Liver (tissue), 10 donors: ENCODE measurements at places on chromosomes 4 and X. TPM values are rescaled to one million over a fixed set of nuclear protein-coding genes. Genes with fewer than 3 reads are reported as not detected.

The USP26 gene
- not detected for polyA plus RNA-seq

DNA sequence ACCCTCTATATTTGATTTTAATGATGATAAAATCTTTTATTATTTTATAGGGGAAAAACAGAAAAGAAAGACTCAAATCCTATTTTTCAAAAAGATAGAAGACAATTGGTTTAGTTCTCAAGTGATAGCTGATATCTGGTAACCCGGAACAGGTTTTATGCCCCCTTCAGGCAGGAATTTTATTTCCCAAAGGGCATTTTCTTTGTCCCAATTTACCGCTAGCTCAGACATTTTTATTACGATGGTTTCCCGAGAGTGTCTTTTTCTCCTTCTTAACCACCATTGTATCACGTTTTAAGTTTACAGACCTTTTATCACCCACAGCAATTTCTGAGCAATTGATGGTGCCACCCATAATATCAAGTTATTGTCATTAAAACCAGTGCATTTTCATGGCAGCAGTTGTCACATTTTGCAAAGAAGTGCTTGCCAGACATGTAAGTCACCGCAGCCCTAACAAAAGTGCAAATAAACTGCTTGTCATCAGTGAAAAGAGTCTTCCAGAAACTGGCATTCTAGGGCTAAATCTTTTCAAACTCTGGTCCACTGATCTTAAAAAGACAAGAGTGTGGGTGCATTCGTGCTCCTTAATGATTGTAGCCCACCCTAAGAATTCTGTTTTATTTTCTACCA, 204.8 kb upstream of the VCX start:
- H3K4me3 ChIP-seq: no peak overlapping the region
- DNase-seq: no peak
- no peak overlapping the region for H3K27ac ChIP-seq
- no peaks in the 10 kb centered on the region for H3K36me3 ChIP-seq
- no peaks in the 10 kb centered on the region for H3K27me3 ChIP-seq

DNA sequence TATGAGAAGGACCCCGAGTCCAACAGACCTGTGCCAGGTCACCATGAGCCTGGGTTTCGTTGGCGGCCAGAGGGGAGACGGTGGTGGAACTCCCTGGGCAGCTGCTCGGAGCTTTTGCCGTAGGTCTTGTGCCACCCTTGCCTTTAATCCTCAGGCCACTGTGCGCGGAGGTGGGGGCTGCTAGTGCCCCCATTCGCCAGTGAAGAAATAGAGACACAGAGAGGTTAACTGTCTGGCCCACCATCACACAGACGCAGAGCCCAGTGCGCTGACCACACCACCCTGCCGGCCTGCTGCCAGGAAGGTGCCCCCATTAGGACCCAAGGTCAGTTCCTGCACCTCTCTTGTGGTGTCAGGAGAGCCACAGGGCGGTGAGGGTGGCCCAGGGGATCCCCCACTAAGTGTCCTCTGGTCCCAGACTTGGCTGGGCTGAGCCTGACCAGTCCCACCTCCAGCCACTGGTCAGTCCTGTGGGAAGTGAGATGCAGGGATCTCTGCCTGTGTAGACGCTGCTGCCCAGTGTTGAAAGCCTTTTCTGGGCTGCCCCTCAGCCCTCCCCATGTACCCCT, 28.3 kb upstream of the HTRA3 start:
- peaks cover 15% of the 10 kb centered on the region for H3K4me1 ChIP-seq
- H3K36me3 ChIP-seq: peaks cover 27% of the 10 kb centered on the region
- H3K27ac ChIP-seq: no peak overlapping the region
- H3K4me3 ChIP-seq: no peak overlapping the region

DNA sequence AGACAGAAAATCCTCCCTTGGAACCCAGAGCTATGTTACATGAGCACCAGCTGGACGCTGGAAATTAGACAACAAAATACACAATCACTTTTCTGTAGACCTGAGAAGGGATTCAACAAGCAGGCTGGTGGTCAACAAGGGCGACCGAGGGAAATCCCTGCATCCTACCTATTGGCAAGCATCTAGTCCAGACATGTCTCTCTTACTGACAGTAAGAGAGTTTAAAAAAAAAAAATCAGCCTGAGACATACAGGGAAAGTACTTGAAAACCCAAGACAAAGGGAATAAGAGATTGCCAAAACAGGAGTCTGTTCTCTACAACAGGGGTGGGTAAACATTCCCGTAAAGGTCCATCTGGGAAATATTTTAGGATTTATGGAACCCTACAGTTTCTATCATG, 108.0 kb downstream of the KDR start:
- H3K27me3 ChIP-seq: peaks cover 2% of the 10 kb centered on the region
- H3K4me3 ChIP-seq: no peak overlapping the region
- no peaks in the 10 kb centered on the region for H3K36me3 ChIP-seq
- H3K4me1 ChIP-seq: no peaks in the 10 kb centered on the region
- no peak for DNase-seq
- no peak overlapping the region for H3K27ac ChIP-seq

GRCh38 chr4:54318904-54319303, 89.8 kb downstream of the PDGFRA start:
- H3K4me1 ChIP-seq: no peaks in the 10 kb centered on the region
- H3K27ac ChIP-seq: no peak overlapping the region
- H3K27me3 ChIP-seq: no peaks in the 10 kb centered on the region
- no peak overlapping the region for H3K4me3 ChIP-seq

DNA sequence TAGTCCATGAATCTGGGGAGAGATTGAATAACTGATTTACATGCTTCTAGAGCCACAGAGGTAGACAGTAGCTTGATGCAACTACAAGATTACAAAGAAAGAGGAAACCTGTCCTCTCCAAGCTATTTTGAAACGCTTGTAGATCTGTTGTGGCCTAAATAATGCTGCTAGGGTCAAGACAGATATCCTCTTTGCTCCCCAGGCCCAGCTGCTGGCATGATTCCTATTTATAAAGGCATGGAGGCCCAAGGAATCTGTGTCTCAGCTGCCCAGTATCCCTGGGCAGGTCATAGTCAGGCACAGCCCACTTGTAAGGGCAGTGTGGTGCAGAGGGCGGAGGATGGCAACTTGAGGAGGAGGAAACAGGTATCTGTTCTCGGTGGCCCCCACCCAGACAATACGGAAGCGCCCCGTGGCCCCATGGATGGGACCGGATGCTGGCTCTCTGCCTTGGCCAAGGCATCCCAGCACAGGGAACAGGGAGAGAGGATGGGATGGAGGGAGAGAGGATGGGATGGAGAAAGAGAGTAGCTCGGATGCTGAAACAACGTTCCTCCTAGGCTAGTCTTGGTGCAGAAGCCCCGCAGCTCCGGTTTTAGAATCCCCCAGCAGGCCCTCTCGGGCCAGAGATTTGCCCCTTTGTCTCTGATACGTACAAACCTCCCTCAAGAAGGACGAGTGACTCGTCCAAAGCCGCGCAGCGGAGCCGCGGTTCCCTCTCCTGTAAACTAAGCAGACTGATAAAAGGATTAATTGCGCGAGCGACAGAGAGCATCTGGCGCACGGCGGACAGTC, 767 bp upstream of the SMIM20 start:
- H3K4me3 ChIP-seq: peak overlapping the region; percentile 63
- H3K27me3 ChIP-seq: no peaks in the 10 kb centered on the region
- H3K4me1 ChIP-seq: peaks cover 3% of the 10 kb centered on the region
- no peaks in the 10 kb centered on the region for H3K36me3 ChIP-seq
- DNase-seq: peak; percentile 36
- peak overlapping the region; percentile 48 for H3K27ac ChIP-seq
